ENCODE measurements at places on chromosomes 5 and 9. TPM values are rescaled to one million over a fixed set of nuclear protein-coding genes. Genes with fewer than 3 reads are reported as not detected.

Gene MZB1
- not detected for total RNA-seq

DNA sequence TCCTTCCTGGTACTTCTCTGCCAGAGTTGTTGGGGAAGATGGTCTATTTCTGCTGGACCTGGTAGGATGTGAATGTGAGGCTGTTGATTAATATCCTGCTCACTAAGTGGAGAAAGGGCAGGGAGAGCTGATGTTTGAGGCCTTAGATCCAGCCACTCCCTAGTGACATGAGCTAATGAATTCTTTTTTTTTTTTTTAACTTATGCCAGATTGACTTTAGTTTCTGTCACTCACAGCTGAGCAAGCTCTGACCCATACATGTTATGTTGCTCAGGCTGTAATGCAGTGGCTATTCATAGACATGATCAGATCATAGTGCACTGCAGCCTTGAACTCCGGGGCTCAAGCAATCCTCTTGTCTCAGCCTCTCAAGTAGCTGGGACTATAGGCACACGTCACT, 75.1 kb upstream of the SPRY4 start:
- no peak overlapping the region for H3K4me3 ChIP-seq
- H3K27ac ChIP-seq = no peak overlapping the region
- H3K4me1 ChIP-seq = peaks cover 29% of the 10 kb centered on the region
- no peaks in the 10 kb centered on the region for H3K27me3 ChIP-seq
- H3K36me3 ChIP-seq = peaks cover 17% of the 10 kb centered on the region

Gene PCDHGB3
- 0.64 TPM for total RNA-seq

DNA sequence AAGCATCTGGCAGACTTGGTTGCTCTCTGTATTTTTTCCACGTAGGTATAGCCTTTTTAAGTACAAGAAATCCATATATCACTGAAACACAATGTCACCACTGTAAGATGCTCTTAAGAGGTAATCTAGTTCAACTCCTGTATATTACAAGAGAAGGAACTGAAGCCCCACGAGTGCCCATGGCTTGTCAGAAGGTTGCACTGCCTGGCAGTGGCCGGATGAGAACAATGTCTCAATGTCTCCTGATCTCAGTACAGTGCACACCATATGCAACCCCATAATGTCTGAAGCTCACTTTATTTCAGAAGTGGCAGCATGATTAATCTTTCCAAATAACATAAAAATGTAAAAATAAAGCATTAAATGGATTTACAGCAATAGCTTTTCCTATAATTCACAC, 27.7 kb downstream of the TUT7 start:
- H3K4me3 ChIP-seq = no peak overlapping the region
- peaks cover 46% of the 10 kb centered on the region for H3K36me3 ChIP-seq
- H3K27ac ChIP-seq = no peak overlapping the region
- no peaks in the 10 kb centered on the region for H3K27me3 ChIP-seq
- no peaks in the 10 kb centered on the region for H3K4me1 ChIP-seq
- no peak for DNase-seq

DNA sequence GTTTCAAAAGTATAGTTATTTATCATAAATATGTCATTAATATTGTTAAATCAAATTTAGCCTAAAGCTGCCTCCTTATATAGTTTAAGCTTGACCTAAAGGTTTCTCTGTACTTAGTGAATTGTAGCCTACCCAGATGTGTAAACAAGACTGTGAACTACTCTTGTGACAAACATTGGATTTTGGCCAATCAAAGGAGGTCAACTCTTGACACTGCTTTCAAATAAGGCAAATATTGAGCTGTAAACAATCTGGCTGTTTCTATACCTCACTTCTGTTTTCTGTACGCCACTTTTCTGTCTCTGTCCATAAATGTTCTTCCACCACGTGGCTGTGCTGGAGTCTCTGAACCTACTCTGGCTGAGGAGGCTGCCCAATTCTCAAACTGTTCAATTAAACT, 51.2 kb downstream of the FXN start:
- no peak for DNase-seq
- H3K27me3 ChIP-seq = no peaks in the 10 kb centered on the region
- peaks cover 4% of the 10 kb centered on the region for H3K36me3 ChIP-seq
